ENCODE measurements at places on chromosomes 11 and 22.

GRCh38 chr11:92685049-92685448 lies 284.4 kb upstream of the MTNR1B start:
- no peak for DNase-seq

- no peak for DNase-seq
Observed at GRCh38 chr11:117223741-117224689, 7.9 kb downstream of the PCSK7 start.

- DNase-seq: no peak
Observed at GRCh38 chr22:20524004-20524481, 16.6 kb downstream of the MED15 start.

DNA sequence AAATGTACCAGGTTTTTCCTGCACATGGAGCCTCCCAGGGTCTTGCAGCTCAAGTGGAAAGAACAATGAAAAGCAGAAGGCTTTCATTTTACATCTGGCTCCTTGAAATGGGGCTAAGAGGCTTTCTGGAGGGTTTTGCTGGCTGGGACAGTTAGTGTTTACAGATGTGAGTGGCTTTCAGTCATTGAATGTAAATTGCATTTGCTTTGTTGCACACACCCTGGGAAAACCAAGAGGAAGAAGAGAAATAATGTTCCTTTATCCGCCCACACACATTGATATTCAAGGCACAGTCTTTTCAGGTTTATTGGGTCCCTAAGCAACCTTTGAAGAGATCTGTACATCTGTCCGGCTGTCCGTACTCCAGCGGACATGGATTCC lies 144.5 kb downstream of the SPON1 start:
- DNase-seq: no peak

DNA sequence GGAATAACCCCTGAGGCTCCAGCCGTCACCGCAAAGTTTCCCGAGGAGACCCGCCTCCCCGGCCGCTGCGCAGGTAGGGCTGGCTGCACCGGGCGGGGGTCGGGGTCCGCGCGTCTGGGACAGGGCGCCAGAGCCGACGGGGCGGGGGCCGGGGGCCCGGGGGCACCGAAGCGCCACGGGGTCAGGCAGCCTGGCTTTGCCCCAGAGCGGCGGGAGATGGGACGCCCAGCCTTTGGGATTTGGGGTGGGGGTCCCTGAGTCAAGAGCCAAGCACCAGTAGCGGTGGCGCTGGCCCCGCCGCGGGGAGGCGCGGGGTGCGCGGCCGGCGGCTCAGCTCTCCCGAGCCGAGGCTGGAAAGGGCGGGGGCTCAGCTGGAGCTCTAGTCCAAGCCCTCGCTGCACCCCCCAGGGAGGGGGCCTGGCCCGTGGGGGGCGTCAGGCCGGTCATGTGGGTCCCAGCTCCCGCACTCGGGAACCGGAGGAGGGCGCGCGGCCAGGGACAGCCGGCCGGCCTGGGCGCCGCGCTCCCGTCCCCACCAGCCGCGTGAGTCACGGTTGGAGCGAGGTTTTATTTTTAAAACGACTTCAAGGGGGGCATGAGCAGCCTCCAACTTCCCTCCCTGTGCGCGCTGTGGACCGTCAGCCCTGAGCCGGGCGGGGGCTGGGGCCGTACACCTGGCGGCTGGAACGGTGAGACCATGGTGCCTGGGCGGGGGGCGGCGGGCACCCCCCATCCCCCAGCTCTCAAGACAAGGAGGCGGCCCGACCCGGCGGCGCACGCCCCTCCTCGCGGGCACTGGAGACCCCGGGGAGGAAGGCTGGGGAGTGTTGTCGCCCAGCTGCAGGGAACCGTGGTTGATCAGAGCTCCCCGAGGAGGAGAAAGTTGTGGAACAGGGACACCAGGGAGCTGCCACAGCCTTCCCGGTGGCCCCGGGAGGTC lies 626 bp downstream of the FLRT1 start:
- DNase-seq: no peak

DNA sequence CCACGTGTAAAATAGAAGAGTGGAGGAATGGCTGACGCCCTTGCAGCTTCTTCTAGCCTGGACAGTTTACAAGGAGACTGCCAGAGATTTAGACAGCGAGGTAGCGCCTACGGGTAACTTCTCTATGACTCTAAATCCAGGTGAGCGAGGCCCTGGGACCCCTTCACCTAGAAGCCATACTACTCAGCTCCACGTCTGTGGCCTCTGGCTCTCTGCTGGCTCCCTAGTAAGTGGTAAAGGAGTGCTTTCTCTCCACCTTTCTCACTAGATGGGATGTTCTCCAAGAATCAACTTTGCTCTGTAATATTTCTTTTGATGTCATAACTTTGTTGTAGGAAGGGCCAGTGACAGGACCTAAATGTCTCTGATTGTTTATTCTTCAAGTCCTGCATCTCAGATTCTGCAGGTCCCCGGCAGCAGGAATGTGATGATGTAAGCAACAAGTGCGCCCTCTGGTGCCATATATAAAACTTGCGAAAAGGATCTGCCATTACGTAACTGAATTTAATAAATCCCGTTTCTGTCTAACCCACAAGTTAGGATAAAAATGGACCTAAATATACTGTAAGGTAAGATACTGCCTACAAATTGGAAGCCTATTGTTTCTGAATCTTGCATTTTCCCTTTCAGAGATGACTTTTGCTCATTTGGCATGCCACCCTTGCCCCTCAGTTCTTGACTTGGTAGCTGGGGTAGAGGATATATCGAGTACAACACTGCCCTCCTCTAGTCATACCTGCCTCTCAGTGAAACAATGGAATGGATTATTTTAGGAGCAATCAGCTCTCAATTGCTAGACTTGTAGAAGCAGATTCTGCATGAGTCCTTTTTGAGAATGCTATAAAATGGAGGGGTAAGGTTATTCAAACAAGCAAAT lies 11.0 kb upstream of the PTPN5 start:
- DNase-seq: peak; percentile 13

DNA sequence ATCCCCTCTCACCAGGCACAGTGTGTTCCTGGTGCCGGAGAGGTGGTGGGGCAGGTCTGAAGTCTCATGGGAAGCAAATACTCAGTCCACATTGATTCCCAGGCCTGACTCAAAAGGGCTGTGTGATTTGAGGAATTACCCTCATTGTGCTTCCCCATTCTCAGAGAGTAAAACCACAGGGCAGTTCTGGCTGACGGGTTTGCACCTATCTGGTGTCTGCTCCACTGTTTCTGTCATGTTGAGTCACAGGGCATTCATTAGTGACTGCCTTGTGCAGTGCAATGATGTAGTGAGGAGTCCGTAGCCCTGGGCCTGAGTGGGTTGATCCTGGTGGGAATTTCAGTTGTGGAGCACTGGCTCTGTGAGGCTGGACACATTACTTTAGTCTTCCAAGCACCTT lies 85.2 kb upstream of the ARHGAP20 start:
- no peak for DNase-seq

- no peak for DNase-seq
Observed at GRCh38 chr11:66880496-66881450, 23.9 kb downstream of the LRFN4 start.

Data from stimulated activated CD4-positive, alpha-beta T cell treated with anti-CD3 and anti-CD28 coated beads, Interleukin-2, amount 100 ng/mL, for 4 hours (primary cell).